ENCODE measurements at places on chromosomes 1 and 21.

DNA sequence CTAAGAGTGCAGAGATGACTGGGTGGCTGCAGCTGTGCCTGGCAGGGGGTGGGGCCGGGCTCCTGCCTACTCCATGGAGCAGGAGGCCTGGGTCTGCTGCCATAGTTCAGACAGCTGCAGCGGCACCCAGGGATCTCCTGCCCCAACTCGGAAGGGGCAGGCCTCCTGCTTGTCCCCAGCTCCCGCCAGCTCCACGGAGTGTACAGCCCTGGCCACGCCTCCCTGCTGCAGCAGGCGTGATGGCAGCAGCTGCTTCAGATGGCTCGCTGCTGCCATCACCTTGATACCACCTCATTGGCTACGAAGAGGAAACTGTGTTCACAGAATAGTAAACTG, 35.9 kb downstream of the ACTL8 start:
- no peak for DNase-seq

DNA sequence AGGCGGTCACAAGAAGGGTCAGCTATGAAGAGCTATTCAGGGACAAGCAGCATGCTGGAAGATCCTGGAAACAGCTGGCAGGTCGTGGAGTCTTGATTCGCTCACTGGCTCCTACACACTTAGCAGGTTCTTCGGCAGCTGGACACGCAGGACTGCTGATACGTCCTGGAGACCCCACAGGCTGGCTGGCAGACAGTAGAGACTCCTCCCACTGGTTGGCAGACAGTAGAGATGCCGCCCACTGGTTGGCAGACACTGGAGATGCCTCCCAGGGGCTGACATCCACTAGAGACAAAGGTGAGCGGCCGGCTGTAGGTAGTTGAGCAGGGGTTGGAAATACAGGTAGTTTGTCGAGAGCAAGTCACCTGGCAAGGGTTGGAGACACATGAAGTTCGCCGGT, 466 bp downstream of the KRTAP11-1 start:
- DNase-seq: no peak

DNA sequence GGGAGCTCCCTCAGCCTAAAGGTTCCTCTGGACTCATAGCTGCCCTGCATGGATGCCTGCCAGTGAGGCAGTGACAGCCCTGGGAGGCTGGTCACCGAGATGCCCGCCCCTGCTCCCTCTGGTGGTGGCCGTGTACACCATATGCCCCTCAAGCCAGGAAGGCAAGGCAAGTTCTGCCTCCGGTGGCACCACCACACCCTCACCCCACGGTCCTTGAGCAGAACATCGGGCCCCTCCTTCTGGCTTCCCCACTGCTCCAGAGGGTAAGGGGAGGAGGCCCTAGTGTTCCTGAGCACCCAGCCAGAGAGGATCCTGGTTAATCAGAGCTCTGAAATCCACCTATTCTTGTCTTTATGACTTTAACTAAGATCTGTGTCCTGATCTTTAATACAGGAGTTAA, 1.5 kb upstream of the S100A14 start:
- peak; percentile 56 for DNase-seq

DNA sequence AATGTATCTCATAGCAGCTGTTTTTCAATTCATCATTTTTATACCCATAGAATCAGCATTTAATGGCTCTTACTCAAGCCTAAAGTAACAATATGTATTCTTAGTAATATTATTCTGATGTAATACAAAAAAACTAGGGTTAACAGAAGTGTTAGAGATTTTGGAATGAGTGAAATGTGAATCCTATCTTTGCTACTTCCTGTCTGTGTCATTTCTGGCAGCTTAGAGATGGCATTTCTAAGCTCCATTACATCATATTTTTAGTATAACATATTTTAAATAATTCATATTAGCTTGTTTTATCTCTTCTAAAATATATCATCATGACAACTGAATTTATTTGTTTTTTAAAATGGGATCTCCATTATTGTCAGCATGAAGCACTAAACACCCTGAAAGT, 90.2 kb downstream of the LRRC7 start:
- DNase-seq: no peak

- DNase-seq: peak; percentile 68
Measured at GRCh38 chr1:19651141-19651737, 7.1 kb downstream of the NBL1 start.

- DNase-seq: no peak
Measured at GRCh38 chr1:1911350-1912041, 3.6 kb upstream of the CALML6 start.

DNA sequence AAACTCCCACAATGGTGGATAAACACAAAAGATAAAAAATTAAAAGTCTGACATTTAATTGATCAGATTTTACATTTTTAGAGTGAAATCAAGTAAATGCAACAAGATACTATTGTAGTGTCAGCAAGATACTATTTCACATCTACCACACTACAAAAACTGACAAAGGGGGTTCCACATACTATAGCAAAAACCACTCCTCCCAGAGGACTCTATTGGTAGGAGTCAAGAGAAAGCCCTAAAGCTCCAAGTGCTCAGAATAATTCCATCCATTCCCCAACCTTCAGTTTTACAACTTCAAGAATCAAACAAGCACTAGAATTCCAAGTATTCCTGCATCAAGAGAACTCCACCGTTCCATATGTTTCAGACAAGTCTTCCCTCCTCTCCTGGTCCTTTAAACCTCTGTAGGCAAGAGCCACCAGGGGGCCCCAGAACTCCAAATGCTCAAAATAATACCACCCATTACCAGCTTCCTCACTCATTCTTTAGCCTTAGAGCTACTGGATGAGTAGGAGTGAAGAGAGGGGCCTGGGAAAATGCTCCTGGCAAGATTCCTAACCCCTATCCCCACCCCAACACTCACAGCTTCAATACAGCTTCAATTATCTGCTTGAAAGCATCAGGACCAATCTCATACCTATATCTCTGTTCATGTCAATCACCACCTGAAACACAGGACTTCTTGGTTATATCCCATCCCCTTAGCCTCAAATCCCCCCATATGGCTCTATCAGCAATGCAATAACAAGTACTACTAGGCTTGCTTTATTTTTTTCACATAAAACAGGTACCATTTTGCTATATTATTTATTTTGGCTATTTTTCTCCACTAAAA, 9.9 kb downstream of the TOR1AIP2 start:
- peak; percentile 48 for DNase-seq

DNA sequence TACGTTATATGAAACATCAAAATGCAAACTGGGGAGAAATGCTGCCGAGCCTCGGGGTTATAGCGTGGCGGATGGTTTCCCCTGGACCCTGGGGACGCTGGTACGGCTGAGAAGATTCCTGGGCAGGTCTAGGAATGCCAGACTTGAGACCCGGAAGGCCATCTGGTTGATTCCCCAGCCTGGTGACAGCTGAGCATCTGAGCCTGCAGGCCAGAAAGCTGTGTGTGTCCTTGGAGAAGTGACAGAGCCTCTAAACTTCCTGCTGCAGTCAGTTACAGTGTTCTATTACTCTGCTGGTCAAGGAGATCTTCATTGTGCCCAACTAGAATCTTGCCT, 2.3 kb downstream of the VASH2 start:
- no peak for DNase-seq
